ENCODE measurements at places on chromosomes 4 and X. TPM values are rescaled to one million over a fixed set of nuclear protein-coding genes. Genes with fewer than 3 reads are reported as not detected.

DNA sequence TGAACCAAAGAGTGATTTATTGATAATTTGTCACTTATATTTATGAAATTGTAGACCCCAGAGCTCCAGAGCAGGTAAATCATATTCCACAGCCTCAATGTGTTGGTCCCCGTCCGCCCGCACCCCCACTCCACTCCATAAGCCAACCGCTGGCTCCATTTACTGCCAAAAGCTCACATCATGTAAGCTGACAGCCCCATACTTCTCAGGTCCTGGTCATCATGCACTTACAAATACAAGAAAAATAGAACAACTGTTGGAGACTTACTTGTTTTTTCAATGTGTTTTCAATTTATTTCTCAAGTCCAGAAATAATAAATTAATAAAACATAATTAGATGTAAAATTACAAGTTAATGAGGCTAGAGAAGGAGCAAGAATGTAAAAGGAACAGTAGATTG, 235.7 kb upstream of the HAND2 start:
- DNase-seq: no peak

Gene POU4F2
- not detected for total RNA-seq

GRCh38 chr4:159097785-159098184, 5.1 kb upstream of the RAPGEF2 start:
- no peak for DNase-seq

- no peak for DNase-seq
These were observed 2.3 kb downstream of the SH3TC1 start for GRCh38 chr4:8201321-8201781.

- peak; percentile 28 for DNase-seq
These were observed 465 bp downstream of the HAUS7 start for GRCh38 chrX:153469811-153470410.

DNA sequence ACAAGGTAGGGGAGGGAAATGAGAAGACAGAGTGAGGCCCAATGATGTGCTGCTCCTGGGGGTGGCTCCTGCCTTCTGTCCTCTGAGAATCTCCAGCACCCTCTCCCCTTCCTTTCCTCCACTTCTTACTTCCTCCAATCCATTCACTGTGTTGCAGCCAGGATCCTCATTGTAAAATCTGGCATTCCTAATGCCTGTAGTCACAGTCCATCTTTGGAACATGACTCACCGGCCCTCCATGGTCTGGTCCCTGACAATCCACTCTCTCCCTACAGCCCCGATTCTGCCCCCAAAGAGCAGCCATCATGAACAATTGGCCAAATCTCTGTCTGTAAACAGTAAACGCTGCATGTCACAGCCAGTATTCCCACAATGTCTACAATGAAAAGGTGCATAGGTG, 72.9 kb downstream of the CLNK start:
- peak; percentile 88 for DNase-seq

DNA sequence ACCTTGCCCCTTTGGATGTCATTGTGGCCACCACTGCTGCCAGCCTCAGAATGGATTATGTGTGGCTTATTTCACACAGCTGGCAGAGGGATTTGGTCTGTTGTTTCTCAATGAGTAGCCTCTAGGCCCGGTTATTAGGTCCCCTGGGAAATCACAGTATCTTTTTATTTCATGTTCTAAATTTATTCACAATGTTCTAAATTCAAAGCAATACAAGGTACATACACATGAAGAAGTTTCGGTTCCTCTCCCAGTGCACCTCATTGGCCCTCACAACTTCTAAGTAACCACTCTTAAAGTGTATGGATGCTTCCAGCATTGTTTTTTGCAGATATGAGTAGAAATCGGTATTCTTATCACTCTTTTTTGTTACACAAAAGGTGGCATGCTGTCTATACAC, 262.7 kb downstream of the RCHY1 start:
- DNase-seq: no peak

Gene PCDH19
- total RNA-seq: not detected

Gene UNC5C
- total RNA-seq: not detected

GRCh38 chr4:165872461-165873297, at the start of gene TLL1:
TLL1 (plus strand) TSS chr4:165873237; CDS start chr4:165873905, 668 bp downstream.
- DNase-seq: peak; percentile 44

DNA sequence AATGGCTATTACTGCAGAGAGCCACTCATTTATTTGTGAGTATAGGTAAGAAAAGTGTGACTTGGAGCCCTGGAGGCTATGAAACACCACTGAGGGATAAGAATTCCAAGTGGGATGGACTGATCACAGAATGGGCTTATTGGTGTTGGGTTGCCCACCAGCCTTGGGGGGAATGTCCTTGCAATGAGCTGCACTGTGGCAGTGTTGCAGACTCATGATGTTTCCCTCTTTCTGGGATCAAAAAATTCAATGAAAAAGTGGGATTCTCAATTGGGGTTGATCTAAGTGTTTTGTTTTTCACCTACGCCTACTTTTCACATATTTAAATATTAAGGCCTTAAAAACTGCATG, 1024.5 kb upstream of the PCDH10 start:
- no peak for DNase-seq

GRCh38 chrX:107753187-107753586, 22.4 kb downstream of the TSC22D3 start:
- DNase-seq: no peak

Gene CPLX1
- 0.87 TPM for total RNA-seq

Gene SYP
- 0.47 TPM for total RNA-seq

Gene TSR2
- 44.6 TPM for total RNA-seq

Gene ZXDB
- total RNA-seq: 10.1 TPM

DNA sequence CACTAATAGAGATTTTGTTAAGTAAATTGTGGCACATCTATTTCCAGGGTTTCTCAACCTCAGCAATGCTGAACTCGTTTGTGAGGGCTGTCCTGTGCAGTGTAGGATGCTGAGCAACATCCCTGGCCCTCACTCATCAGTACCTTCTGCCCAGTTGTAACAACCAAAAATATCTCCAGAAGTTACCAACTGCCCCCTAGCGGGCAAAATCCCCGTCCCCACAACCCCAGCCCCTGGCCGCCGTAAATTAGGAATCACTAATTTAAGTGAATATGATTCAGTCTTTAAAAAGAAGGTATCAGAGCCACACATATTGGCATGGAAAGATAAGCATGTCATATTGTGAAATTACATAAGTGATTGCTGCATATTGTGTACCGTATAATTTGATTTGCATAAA, 123.4 kb downstream of the ASB9 start:
- peak; percentile 58 for DNase-seq

- DNase-seq: no peak
These were observed 16.3 kb downstream of the PJA1 start for GRCh38 chrX:69148946-69149345.

DNA sequence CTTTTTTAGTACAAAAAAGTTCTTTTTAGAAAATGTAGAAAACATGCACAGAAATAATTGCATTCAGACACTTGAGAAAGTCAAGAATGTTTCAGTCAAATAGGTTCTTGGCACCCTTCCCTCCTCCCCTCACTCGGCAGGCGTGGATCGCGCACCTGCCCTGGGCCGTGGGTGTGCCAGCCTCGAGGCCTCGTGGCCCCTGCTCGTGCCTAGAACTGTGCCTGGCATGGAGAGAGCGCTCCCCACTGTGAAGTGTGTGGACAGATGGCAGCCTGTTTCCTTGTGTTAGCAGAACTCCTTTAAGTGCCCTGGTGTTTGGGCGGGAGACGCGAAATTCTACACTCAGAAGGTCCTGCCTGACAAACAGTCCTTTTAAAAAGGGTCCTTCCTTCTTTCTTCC, 14.7 kb downstream of the RGS12 start:
- DNase-seq: no peak

- no peak for DNase-seq
These were observed 592.6 kb upstream of the SLIT2 start for GRCh38 chr4:19659101-19659500.

DNA sequence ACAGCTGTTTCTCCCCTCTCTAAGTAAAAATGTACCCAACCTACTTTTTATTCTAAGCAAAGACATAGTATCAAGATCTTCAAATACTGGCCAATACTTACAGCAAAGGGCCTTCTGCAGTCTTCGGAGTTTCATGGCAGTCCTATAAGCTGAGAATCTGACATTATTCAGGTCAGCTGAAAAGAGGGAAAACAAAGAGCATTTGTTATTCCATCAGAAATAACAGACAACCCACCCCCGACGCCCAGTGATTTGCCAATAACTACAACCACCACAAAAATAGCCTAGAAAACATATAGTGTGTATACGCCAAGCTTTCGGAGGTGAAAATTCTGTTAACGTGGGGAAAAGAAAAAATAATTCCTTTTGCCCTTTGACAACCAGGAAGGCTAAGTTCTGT, 151.1 kb upstream of the FTHL17 start:
- DNase-seq: no peak

Gene ERVMER34-1
- total RNA-seq: 1.7 TPM

- peak; percentile 62 for DNase-seq
These were observed 279.2 kb upstream of the NOCT start for GRCh38 chr4:138736362-138736761.

DNA sequence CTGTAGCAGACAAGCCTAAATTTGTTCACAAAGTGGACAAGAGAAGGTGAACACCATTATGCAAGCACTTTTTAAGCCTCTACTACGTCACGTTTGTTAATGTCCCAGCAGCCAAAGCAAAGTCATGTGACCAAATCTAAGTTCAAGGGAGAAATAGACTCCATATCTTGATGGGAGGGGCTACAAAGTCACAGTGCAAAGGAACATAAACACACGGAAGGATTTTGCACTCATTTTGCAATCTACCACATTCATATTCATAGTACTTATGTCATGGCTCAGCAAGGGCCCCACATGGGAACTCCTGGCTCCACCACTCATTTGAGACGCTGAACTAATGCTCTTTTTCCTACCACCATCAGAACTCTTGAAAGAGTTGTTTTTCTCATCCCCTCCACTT, 139.0 kb upstream of the JADE1 start:
- no peak for DNase-seq

DNA sequence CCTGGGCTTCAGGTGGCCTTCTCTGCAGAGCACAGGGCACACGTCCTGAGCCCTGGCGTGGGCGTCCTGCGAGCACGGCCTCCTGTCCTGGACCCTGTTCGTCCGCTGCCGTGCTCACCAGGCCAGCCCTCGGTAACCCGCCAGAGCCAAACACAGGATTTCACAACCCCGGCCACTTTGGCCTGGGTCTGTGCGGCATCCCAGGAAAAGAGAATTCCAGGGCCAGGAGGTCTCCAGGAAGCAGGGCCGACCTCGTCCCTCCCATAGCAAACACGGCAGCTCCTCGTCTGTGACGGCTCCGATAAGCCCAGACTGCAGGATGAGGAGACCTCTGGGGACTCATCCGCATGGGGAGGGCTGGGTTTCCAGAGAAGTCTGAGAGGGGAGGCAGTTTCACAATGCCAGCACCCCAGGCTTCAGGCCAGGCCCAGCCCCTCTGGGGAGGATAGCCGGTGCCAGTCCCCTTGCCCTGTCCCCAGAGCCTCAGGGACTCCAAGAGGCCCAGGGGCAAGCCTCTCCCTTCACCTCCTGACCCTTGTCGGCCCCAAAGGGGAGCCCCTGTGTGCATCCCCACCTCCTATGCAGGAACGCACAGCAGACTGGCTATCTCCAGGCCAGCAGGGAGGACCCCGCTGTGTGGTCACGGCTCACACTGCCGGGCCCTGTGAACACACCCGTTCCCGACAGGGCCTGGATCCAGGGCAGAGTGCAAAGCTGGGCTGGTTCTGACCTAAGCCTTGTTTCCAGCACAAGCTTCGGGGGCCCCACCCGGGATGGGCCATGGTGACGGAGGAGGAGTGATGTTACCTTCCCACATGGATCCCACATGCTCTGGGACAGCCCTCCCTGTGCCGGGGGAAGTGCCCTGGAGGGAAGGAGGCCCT, 22.3 kb upstream of the HTRA3 start:
- DNase-seq: no peak

DNA sequence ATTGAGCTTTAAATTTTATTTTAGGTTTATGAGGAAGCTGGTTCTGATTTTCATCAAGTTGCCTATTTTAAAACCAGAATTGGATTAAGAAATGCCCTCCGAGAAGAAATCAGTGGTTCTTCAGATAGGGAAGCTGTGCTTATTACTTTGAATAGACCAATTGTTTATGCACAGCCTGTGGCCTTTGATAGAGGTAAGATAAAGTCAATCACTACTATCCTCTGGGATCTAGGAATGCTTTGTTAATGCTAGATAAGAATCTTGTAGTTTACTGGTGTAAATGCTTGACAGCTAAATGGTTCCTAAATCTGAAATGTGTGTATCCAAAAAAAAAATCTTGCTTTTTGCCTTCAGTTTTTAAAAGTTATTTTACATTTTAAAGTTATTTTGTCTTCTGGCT, 73.0 kb upstream of the ADAD1 start:
- no peak for DNase-seq

DNA sequence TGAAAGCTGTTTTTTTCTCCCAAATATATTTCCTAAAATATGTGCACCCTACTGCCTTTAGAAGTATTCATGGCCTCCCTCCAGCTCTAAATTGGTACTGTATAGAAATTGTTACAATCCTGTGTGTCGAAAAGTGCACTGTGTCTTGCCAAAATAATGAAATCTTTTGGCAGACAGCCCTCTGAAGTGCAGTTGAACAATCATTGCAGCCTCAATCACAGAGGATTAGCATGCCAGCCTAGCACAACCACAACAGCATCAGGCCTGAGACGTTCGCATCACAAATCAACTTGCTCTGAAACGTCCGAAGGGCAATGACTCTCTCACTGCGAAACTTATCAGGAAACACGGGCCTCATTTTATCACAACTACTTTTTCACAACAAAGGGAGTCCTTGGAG, 99.0 kb downstream of the ANOS1 start:
- no peak for DNase-seq

Gene BTC
- 12.8 TPM for total RNA-seq

DNA sequence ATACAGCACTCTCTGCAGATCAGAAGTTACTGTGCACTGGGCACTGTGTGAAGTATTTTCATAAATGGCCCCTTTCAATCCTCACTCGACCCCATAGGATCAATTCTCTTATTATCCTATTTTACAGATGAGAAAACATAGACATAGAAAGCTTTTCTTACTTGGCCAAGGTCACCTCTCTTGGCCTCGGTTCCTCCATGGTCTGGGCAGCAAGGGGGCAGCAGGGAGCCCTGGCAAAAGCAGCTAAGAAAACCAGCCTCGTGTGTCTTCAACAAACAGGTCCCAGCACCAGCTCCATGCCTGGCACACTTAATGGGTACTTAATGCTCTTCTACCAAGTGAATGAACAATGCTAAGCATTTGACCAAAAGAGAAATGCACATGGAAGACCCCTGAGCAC, 34.4 kb downstream of the BST1 start:
- DNase-seq: no peak

Gene HMGN5
- total RNA-seq: 0.46 TPM

Gene CENPI
- total RNA-seq: 34.7 TPM

Gene CDX4
- not detected for total RNA-seq

- no peak for DNase-seq
These were observed 86.3 kb upstream of the BMP2K start for GRCh38 chr4:78689700-78690323.

All from PC-3 (cell line).